ENCODE measurements at places on chromosomes 5 and 9. TPM values are rescaled to one million over a fixed set of nuclear protein-coding genes. Genes with fewer than 3 reads are reported as not detected.

- no peak for DNase-seq
These were observed 365.7 kb upstream of the PRR16 start for GRCh38 chr5:120098426-120098825.

DNA sequence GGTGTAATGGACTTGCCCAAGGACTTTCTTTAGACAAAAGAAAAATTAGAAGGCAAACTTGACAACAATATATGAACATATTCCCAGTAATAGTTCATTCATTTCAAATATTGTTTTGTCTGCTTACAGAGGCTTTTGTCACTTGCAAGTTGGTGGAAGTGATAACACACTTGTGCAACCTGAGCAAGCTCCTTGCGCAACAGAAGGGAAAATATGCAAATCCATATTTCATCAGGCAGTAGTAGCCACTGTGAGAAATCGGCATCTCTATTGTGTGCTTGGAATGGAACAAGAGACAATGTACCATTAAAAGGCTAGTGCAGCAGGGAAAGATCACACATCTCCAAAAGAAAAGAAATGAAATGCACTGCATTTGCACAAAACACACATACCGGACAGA is 125.3 kb upstream of the RASEF start:
- DNase-seq = no peak

NHP2 gene
- total RNA-seq = 55.4 TPM

DNA sequence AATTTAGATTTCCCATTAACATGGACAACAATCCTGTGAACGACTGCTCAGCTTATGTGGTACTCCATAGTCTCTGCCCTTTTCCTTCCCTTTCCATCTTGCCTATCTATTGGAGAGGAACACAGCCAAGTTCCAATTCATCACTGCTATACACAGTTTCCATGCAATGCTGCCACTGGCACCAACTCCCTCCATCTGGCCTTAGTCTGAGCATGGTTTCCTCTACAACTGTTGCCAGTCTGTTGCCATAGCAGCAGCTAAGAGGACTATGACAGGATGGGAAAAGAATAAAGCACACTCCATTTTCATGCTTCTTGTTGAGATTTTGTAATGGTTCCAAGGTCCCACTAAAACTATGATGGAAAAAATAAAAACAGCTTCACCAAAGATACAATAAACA is 189.0 kb downstream of the HCN1 start:
- DNase-seq = no peak

CDX1 gene
- not detected for total RNA-seq

LRRC70 gene
- total RNA-seq = 7.2 TPM

DNA sequence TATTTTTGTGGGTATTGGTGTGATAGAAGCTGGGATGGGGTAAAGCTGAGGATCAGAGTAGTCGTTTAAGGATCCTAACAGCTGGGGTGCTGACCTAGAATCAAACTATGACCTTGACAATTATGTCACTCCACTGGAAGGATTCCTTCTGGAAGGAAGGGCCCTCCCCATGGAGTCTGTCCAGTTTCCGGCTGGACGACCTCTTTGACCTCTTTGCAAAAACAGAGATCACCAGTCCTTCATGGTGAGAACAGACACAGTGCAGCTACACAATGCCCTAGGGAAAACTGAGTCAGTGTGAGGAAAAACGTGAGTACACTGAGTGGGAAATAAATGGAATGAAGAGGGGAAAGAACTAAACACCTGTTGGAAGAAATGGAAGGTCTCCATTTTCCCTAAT is 445.6 kb downstream of the MAT2B start:
- no peak for DNase-seq

- no peak for DNase-seq
These were observed 3.3 kb upstream of the CLTA start for GRCh38 chr9:36187414-36187813.

- no peak for DNase-seq
These were observed 43.1 kb upstream of the ANKDD1B start for GRCh38 chr5:75568202-75568601.

GRCh38 chr9:72203205-72203803 is 54.1 kb downstream of the GDA start:
- no peak for DNase-seq

- DNase-seq = no peak
These were observed 180.0 kb downstream of the FGF18 start for GRCh38 chr5:171599411-171599810.

DNA sequence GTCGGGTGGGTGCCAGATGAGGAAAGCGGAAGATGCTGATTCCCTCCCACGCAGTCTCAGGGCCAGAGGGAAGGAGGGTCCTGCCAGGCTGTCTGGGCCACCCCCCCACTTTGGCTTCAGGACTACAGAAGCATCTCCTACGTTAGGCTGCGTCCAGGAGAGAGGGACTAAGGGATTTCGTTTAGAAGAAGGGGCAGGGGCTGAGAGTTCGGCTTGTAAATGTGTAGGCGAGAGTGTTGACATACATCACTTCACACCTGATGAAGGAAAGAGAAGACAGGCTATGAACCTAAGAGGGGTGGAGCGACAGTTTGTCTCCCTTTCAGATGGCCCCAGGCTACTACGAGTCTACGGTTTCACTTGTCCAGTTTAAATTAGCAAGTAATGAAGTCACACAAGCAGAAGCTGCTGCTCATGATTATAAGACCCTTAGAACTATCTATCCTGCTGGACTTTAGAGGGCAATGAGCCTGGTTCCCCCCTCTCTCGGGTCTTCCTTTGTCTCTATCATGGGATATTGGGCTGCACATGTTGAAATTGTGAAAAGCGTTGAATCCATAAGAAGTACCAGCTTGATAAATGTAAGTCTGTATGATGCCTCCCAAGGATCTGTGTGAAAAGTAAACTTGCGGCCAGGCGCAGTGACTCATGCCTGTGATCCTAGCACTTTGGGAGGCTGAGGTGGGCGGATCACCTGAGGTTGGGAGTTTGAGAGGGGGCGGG is 193.0 kb downstream of the AOPEP start:
- DNase-seq = no peak

DNA sequence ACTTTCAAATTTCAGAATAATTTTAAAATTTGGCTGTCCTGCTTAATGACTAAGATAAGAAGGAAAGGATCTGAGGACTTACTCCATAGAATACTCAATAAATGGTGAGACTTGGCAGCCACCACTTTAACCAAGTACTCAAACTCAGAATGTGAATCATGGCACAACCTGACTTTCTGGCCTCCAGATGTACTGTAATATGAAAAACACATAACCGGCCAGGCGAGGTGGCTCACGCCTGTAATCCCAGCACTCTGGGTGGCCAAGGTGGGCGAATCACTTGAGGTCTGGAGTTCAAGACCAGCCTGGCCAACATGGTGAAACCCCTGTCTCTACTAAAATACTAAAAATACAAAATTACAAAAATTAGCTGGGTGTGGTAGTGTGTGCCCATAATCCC is 10.0 kb upstream of the MARCHF6 start:
- DNase-seq = no peak

DNA sequence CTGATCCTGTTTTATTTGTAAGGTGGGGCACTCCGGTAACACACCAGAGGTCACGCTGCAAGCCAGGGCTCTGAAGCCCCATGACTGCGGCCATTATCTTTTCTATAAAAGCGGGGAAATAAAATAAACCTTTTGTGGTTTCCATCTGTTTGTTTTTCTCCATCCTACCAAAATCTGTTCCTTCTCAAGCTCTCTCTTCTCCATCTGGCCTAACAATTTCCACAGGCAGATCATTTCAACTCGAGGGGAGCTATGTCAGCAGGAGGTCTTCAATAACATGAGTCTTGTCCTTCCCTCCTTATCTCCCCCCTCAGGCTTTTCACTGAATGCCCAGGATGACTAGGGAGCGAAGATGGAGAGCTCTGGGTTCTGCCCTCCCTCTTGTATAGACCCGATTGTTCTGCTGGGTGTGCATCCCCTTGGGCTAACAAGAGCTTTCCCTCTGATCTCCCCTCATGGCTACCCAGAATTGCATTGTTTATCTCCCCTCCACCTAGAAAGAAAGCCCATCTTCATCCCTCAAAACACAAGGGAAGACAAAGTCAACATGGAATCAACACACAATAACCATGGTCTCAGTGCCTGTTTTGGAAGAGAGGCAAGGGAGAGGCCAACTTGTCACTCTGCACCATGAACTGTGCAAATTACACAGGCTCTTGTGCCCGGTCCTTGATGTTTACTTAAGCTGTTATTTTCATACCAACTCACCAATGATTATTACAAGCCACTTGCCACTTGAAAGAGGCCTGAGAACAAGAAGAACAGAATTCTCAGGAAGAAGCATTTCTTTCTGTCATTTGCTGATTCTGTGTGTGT is 187.8 kb downstream of the FANCC start:
- DNase-seq = no peak

ECM2 gene
- total RNA-seq = 0.28 TPM

DNA sequence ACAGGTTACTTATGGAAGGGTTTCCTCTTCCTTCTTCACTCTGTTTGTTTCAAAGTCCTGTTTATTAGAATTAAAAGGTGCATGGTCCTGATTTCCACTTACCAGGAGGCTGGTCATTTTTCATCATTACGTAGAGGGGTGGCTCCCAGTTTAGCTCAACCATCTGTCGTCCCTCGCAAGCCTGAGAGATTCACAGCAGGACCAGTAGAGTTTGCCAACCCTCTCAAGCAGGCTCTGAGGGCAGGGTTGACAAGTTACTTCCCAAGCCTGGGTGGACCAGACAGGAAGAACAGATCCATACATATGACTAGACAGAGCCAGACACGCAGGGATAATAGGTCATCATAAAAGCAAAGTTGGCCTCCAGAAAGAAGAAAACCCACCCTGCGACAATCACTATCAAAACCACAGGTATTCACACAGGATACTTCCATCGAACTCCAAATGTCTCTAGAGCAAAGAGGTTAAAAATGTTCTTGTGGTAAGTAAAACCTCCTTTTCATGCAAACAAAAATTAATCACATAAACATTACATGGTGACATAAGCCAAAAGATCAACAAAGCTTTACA is 151.9 kb downstream of the ELAVL2 start:
- DNase-seq = no peak

KDM4C gene
- total RNA-seq = 51.6 TPM

DNA sequence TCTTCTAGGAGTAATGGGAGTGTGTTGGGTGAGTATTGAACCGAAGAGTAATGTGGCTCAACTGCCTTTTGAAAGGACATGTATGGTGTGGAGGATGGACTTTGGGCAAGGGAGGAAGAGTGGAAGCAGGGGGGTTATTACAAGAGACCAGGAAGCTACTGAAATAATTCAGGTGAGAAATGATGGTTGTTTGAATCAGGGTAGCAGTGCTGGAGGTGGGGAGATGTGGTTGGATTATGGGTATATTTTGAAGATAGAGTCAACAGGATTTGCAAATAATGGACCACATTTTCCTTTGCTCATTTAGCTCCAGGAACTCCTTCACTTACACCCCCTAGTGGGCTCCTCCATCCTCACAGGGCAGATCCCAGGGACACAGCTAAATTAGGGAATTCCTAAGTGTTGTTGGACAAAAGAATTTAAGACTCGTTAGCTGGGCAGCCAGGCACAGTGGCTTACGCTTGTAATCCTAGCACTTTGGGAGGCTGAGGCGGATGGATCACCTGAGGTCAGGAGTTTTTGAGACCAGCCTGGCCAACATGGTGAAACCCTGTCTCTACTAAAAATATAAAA is 1.2 kb upstream of the SLC4A9 start:
- no peak for DNase-seq

GRCh38 chr5:951940-952596 is 56.5 kb upstream of the NKD2 start:
- DNase-seq = peak; percentile 57

SEMA5A gene
- total RNA-seq = 23.3 TPM

- peak; percentile 97 for DNase-seq
These were observed at the start of gene PAIP1 for GRCh38 chr5:43556857-43557542. Gene PAIP1 (minus strand): TSS chr5:43557077. CDS start chr5:43556846, 231 bp downstream.

GRCh38 chr5:134503088-134503936 is 22.2 kb upstream of the JADE2 start:
- DNase-seq = peak; percentile 80

IFNB1 gene
- total RNA-seq = not detected

FBP2 gene
- total RNA-seq = not detected

GNA14 gene
- total RNA-seq = 6.1 TPM

TRPM6 gene
- 1.8 TPM for total RNA-seq

UAP1L1 gene
- total RNA-seq = 23.7 TPM

- DNase-seq = no peak
These were observed 17.6 kb downstream of the PDGFRB start for GRCh38 chr5:150137997-150138396.

DNA sequence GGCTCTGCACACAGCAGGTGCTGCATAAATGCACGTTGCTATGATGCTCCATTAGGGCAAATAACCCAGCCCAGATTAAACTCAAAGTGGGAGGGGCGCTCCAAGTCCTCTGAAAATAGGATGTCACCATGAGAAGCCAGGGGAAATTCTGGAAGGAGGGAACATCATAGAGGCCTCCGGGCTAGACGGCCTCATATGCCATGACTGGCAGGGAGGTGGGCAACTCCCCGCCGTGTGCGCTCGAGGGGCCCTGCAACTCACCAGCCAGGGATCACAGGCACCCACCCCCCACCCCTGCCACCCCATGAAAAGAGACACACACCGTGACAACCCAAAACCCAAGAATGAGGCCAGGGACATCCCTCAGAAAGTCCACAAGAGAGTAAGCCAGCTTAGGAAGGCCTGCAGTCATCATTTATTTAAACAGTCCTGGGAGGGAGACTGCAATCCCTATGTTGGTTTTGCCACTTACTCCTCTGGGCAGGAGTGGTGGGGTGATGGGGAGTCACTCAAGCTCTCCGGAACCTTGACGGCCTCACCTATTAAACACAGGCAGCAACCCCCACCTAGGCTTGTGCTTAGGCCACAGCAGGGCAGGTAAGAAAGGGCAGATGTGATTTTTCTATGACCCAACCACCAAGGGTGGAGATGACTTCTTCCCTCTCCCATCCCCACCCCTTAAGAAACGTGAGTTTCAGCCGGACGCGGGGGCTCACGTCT is 4.0 kb downstream of the VAV2 start:
- DNase-seq = peak; percentile 36

Measured in spleen (tissue), 13 donors.